ENCODE measurements at places on chromosomes 13 and 19.

DNA sequence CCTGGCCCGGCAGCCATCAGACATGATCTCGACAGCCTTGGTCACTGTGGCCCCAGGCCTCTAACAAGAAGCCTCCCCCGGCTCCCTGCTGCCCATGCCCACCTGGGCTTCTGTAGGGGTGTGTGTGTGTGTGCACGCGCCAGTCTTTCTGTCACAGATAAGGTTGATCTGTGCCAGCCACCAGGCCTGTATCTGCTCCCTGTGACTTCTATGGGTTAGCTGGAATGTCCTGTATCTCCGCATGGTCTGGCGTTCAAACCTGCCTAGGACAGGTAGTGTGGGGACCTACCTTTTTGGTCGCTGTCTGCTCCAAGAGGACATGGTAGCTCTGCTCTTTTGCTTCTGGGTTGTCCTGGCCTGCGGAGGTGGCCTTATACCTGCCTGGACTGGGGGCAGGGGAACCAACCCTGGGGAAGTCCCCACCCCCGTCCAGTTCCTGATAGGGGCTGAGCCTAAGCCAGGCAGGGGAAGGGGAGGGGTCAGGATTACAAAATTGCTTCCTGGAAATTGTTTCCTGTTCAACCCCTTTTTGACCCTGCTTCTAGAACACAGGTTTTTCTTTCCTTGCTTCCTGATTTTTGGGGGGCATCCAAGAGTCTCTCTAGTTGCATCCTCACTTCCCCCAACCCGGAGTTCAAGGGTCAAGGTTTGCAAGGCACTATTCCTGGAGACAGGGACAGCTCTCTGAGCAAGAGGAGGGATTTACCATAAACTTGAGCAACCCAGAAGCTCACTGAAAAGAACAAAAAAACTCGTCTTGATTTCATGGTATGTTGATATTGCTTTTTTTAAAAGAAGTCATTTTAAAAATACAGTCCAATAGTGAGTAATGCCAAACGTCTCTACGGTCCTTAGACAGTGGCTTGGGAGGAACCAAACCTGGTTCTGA, at the start of gene LRG1:
Gene LRG1, minus strand, starts transcription at position 344 of the 889 bp plus-strand sequence. Its CDS starts 23 bp downstream, at position 321.
- peak; percentile 18 for DNase-seq

GRCh38 chr13:80501556-80501955, 160.6 kb upstream of the SPRY2 start:
- no peak for DNase-seq

DNA sequence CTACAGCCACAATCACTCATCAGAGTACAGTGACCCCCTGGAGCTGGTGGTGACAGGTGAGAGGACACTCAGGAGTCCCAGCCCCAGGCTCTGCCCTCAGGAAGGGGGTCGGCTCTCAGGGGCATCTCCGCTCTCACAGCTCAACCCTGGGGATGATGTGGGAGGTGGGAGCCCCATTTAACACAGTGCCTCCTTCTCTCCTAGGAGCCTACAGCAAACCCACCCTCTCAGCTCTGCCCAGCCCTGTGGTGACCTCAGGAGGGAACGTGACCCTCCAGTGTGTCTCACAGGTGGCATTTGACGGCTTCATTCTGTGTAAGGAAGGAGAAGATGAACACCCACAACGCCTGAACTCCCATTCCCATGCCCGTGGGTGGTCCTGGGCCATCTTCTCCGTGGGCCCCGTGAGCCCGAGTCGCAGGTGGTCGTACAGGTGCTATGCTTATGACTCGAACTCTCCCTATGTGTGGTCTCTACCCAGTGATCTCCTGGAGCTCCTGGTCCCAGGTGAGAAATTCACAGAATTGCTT, 1.0 kb downstream of the LILRA2 start:
- no peak for DNase-seq

GRCh38 chr19:45187421-45188100, 9.0 kb downstream of the BLOC1S3 start:
- no peak for DNase-seq

DNA sequence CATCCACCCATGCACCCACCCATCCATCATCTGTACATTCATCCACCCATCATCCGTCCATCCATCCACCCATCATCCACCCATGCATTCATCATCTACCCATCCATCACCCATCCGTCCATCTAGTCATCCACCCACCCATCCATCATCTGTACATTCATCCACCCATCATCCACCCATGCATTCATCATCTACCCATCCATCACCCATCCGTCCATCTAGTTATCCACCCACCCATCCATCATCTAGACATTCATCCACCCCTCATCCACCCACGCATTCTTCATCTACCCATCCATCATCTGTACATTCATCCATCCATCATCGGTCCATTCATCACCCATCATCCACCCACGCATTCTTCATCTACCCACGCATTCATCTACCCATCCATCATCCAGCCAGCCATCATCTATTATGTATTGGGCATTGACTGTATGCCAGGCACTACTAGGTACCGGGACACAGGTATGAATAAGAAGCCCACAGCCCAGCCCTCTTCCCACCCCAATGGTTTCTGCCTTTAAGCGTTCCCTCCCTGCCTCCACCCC, 16.7 kb upstream of the GALP start:
- DNase-seq = no peak

DNA sequence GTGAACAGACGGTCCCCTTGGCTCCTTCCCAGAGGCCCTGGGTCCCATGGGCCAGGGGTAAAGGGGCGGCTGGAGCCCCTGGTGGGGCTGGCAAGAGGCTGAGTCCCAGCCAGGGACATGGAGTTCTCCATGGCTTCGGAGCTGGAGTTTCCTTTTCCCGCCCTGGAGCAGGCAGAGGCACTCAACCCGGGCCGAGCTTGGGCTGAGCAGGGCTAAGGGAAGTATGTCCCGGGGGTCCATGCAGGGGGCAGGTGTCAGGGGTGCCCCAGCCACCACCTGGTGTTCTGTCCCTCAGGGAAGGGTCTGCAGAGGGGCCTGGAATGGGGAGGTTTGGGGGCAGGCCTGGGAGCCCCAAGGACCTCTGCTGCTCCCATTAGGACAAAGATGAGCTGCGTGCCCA, 54.0 kb upstream of the TPM4 start:
- no peak for DNase-seq

DNA sequence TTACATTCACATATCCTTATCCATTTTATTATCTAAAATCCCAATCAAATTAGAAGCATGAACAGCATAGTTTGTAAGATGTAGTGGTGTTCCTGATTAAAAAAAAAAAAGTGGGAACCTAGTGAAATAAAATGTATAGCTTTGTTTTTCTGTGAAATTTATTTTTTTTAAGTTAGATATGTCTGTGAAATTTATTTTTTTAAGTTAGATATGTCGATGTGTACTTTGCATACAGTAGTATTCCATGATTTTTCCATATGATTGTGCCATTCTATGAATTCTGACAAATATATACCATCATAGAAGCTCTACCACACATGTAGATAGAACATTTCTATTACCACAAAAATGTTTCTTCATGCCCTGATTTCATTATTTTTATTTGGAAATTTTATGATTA, 6.0 kb upstream of the MAB21L1 start:
- no peak for DNase-seq

DNA sequence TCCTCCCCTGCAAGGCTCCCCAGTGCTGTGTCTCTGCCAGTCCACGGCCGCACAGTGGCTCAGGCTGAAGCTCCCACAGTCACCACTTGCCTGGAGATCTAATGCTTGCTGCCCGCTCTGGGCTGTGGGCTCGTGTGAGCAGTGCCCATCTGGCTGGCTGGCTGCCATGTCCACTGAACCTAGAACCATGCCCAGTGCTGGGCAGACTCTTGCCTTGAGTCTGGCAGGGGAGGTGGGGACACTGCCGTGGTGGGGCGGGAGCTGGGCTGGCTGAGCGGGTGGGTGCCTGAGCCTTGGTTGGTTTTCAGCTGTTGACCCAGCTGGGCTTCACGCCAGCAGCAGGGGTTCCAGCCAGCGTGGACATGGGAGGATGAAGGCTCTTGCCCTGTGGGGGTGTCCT, 52.3 kb downstream of the CRTC1 start:
- no peak for DNase-seq

GRCh38 chr13:20465218-20465879, 60.3 kb downstream of the CRYL1 start:
- no peak for DNase-seq

GRCh38 chr13:80341756-80342370, 937 bp upstream of the SPRY2 start:
- no peak for DNase-seq

- DNase-seq = no peak
Measured at GRCh38 chr13:64272681-64273080, 2857.0 kb upstream of the PCDH20 start.

DNA sequence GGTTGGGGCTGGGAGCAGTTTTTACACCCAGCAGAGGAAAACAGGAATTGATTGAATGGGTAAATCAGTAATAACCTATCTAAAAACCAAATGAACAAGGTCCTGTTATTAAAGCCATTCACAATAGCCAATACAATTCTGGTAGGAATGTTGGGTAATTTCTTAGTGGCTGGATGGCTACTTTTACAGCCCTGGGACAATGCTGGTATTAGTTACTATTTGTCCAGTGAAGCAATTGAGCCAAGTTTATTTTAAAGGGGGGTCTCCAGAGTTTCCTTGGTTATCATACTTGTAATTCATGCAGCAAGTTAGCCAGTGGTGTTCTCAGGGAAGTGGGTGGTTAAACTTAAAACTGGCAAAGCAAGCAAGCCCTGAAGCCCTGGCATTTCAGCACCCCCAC, 92.3 kb upstream of the STARD13 start:
- no peak for DNase-seq

- DNase-seq = no peak
Measured at GRCh38 chr19:45920458-45920857, 5.9 kb upstream of the NANOS2 start.

DNA sequence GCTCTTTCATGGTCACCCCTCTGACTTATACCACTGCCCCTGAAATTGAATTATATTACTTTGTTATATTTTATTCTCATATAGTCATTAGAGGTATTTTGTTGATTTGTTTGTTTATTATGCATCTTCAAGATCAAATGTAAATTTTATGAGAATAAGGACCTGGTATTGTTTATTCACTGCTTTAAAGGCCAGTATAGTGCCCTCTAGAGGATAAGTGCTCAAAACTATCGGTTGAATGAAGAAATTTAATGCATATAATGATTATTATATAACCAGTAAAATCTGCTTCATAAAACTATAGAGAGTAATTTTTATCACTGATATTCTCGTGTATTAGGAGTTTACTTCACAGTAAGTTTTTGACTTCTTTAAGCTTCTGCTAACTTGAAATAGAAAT, 1401.9 kb downstream of the SLITRK1 start:
- DNase-seq = no peak

GRCh38 chr19:19461306-19461670, 54.1 kb downstream of the TSSK6 start:
- no peak for DNase-seq

DNA sequence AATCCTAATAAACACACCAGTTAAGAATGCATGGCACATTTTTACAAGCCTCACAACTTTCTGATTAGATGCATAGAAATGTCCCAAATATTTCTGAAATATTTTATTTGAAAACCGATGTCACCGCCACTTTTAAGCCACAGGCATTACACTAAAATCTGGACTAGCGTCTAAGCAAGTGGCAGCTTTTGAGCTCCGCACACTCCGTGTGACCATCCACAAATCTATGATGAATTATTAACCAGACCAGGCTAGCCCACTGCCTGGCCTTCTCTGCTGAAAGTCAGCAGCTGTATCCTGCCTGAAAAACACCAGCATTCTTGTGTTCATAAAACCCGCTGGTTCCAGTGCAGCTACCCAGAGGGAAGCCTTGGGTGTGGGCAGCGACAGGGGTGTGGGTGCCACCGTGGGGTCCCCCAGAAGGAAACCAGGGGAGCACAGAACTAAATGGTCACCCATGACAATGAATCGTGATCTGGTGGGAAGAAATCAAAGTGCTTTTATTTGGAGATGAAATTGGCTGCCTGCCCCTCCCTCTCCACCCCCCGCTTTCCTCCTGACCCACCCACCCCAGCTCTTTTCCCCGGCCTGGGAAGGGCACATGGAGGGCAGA, 13.8 kb downstream of the RASA3 start:
- no peak for DNase-seq

- no peak for DNase-seq
Measured at GRCh38 chr13:54511366-54511765, 1482.8 kb downstream of the OLFM4 start.

DNA sequence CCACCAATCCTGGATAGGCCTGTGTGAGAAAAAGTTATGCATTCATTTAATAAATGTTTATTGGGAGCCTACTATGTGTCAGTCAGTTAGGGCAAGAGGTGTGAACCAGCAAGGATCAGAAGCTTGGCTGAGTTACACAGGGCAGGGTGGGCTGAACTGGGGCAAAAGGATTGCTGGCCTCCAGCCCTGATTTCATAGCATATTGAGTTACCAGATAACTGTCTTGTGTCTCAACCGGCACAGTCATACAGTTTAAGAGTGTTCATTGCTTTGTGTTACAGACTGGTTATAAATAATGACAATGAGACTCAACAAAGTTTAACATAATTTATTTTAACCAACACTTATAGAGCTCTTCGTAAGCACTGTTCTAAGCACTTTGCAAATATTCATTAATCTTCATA, 253.8 kb downstream of the DLEU7 start:
- no peak for DNase-seq

GRCh38 chr19:41694196-41694595, 6.1 kb upstream of the CEACAM7 start:
- DNase-seq = no peak

DNA sequence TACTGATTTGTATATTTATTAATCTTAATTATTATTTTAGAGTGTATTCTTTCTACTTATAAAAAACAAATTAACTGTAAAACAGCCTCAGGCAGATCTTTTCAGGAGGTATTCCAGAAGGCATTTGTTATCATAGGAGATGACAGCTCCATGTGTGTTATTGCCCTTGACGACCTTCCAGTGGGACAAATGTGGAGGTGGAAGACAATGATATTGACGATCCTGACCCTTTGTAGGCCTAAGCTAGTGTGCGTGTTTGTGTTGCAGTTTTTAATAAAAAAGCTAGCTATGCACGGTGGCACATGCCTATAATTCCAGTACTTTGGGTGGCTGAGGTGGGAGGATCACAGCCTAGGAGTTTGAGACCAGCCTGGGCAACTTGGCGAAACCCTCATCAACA, 46.7 kb downstream of the NDFIP2 start:
- DNase-seq = no peak

DNA sequence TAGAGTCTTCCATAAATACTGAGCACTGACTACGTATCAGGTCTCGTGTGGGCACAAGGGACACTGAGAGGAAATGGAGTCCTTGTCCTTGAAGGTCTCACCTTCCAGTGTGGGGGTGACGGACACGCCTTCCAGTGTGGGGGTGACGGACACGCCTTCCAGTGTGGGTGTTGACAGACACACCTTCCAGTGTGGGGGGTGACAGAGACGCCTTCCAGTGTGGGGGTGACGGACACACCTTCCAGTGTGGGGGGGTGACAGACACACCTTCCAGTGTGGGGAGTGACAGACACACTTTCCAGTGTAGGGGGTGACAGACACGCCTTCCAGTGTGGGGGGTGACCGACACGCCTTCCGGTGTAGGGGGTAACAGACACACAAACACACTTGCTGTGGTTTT, 14.3 kb upstream of the EDDM13 start:
- DNase-seq = no peak

DNA sequence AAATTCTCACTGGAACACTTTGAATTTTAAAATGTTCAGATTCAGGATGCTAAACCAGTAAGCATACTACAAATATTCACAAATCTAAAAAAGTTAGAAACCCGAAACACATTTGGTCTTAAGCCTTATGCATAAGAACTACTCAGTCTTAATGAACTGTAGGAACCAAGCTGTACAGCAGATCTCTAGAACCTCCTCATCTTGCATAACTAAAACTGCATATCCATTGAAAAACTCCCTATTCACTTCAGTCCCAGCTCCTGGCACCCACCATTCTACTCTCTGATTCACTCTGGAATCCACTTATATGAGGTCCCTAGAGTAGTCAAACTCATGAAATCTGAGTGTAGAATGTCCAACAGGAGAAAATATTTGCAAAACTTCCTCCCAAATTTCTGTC, 65.6 kb upstream of the CEACAM8 start:
- no peak for DNase-seq
